Hematopoietic multipotent progenitor cell (in vitro differentiated cells): ENCODE measurements at places on chromosomes 7 and 10.

DNA sequence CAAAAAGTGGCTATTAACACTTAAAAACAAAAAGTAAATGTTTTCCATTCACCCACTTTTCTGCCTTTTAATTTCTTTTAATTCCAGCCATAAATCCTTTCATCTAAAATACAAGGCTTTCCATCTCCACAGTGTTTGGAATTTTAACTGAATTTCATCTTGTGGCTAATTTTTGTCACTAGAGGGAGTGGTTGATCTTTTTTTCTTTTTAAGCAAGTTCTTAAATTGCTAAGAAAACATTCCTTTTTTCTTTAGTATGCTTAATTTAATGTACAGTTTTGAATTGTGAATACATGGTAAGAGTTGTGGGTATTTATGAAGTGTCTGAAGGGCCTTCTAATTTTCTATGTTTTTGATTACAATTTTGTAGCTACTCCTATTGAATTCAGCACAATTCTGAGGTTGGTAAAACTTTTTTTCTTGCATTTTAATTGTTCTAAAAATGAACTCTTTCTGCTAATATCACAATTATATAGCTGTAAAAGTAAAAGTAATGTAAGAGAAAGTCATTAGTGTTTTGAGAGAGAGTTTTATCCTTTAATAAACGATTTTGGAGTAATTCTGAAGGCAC is 54.9 kb upstream of the ANK3 start:
- peak; percentile 53 for DNase-seq

- no peak for DNase-seq
Observed at GRCh38 chr7:150957133-150958020, 20.7 kb downstream of the KCNH2 start.

GRCh38 chr10:124271676-124272075 is 147.0 kb downstream of the OAT start:
- no peak for DNase-seq

DNA sequence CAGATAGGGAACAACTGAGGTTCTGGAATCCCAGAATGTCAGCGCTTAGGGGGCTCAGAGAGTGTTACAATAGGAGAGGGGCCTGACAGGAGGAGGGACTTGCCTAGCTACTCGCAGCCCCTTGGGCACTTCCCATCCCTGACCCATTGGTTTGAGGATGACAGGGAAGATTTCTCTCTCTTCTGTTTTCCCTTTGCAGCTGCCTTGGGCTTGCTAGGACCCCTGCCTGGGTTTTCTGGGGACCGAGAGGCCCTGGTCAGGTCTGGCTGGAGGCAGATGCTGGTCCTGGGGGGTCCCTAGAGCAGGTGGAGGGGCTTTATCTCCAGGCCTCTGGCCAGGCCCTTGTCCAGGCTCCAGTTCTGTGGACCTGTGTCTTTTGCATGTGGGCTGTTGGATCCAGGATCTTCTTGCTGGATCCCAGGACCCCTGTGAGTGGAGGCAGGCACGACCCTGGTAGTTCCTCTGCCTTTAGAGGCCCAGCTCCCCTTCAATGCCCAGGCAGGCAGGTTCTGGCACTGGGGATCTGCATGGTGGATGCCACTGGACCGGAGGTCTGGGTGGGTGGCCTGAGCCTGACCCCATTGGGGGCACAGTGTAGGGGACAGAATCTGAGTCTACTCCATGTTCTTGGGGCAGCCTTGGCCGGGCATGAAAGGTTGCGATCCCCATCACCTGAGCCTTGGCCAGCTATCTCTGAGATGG is 26.9 kb downstream of the RAMP3 start:
- DNase-seq: no peak

- DNase-seq: peak; percentile 18
Observed at GRCh38 chr10:10138685-10139084, 879.0 kb upstream of the CELF2 start.

GRCh38 chr7:74032624-74033371 is 4.8 kb downstream of the ELN start:
- DNase-seq: no peak

GRCh38 chr10:58693919-58694318 is 181.2 kb downstream of the BICC1 start:
- DNase-seq: no peak

DNA sequence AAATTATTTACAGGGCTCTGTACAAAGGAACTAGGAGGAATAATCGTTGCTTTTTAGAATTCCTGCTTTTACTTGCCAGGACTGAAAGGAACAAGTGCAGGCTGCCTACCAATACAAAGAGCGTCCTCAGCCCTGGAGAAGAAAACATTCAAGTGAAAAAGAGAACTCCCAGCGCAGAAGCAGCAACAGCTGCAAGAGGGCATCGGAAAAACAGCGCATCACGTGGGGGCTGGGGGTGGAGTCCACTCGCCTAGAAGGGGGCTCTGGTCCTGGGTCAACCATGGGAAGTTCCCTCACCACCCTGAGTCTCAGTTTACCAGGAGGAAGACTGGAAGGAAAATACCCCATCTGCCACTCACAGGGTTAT is 385 bp upstream of the C10orf90 start:
- no peak for DNase-seq

DNA sequence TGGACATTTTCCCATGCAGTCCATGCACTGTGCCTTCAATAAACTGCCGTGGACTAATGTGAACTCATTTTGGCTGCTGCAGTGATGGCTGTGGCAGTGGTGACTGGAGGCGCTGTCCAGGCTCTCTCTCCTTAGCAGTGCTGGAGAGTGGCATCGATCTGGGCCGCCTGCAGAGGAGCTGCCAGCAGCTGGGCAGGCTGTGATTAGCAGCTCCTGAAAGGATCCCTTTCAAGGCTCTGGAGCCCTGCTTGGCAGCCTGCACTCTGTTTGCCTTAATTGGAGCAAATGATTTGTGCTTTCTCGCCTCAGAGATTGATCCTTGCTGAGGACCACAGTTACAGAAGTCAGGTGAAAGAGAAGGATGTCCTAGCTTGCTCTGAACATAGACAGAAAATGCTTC is 130.1 kb upstream of the VWC2 start:
- DNase-seq: no peak

DNA sequence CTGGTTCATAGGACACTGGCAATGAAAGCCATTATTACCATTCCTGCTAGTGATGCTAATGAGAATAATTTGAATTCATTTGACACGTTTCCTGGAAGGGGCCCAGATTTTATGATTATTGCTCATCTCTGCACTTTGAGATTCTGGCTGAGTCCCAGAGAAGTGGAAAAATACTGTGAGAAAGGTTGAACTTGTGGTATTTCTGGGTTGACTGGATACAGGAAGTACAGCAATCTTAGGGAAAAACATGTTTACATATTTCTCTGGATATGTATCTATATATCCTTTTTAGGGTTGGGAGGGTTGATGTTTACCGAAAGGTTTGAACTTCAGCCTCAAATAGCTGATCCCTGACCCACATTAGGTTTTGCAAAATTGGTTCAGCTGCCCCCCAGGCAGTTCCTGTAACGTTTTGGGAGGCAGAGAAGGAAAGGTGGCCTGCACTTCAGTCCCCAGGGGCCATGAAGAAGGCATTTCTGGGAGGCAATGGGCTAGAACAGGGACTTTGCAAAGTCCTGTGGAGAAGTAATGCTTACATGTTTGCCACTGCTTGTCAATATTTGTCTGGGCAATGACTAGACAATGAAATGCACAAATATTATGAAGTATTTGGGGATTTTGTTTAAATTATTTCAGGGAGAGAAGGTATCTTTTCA is 253.7 kb upstream of the PITRM1 start:
- DNase-seq: no peak

- no peak for DNase-seq
Observed at GRCh38 chr7:106248600-106248999, 36.2 kb downstream of the NAMPT start.

GRCh38 chr10:116774728-116775151 is 32.4 kb upstream of the HSPA12A start:
- no peak for DNase-seq

DNA sequence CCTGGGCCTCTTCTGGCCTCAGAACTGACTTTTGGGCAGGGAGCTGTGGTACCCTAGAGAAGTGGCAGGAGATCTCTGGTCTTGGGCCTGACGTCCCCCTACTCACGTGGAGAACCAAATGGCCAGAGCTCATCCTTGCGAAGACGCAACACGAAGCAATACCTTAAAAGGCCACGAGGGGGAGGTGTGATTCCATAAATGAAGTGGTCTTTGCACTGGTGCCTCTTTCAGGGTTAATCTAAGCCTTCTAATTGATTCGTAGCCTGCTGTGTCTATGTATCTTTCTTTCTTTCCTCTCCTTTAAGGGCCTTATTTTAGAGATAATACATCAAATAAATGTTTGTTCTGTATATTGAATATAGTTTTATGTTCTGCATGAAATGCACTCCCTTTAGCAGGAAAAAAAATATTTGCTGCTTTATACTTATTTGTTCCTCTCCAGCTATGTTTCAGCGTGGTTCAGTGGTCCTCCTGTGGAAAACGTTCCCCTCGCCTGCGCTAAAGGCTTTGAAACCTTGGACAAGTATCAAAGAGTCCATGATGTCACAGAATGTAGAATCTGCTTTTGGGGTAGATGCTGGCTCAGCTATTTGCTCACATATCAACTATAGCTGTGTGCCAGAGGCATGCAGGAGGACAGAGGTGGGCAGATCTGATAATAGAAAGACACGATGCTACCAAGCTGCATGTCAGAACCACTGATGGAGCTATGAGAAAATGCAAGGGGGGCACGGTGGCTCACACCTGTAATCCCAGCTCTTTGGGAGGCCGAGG is 41.0 kb downstream of the STRA8 start:
- DNase-seq: peak; percentile 34

DNA sequence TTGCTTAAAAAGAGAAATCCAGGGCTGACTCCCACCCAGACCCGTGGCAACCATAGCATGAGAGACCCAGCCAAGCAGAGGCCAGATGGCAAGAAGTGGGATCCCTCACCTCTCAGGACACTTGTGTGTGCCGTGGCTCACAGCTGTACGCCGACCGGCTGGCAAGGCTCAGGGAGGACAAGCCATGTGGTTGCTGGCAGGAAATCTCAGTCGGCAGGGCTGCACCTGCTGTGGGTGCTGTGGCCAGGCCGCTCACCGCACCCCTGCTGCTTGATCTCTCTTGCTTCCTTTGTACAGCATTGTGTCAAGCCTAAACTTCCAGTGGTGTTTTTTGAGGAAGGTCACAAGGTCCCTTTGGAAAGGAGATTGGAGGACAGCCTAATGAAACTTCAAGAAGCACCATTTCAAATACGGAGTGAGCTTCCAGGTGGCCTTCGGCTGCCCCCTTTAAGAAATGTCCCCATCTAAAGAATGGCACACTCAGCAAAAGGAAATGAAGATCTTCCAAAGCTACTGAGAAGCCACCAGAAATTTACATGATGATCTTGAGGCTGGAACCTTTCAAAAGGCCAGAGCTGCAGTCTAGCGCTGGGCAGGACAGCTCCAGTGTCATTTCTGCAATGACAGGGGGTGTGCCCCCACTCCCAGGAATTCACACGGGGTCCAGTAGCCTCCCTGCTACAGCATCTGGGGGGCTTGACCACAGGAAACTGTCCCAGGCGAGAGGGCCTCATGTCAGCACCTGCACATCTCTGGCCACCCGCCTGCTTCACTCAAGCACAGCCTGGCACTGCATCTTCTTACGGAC is 409.0 kb upstream of the MGMT start:
- peak; percentile 93 for DNase-seq

- no peak for DNase-seq
Observed at GRCh38 chr10:18159557-18159956, 19.3 kb downstream of the CACNB2 start.

- DNase-seq: no peak
Observed at GRCh38 chr7:86207740-86208139, 436.0 kb upstream of the GRM3 start.

DNA sequence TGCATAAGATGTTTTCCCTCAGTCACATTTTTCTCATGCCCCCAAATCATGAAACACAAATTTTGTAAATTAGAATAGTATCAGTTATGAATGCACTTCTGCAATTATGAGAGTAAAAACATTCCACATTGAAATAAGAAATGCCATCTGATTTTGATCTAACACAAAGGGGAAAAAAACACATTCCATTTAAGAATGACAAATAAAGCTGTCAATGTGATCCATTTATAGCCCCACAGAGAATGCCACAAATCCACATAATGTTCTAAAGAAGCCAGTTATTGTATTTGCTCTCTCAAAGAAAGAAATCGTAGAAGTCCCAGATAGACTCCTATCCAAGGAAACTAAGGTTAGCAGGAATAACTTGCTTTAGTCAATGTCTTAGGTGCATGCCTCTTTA is 48.7 kb upstream of the RHOBTB1 start:
- DNase-seq: no peak

GRCh38 chr10:125000366-125001312 is 58.7 kb downstream of the ZRANB1 start:
- DNase-seq: no peak

- DNase-seq: peak; percentile 85
Observed at GRCh38 chr10:52740913-52741675, 31.5 kb downstream of the MBL2 start.

- DNase-seq: no peak
Observed at GRCh38 chr7:50226669-50227068, 77.8 kb upstream of the IKZF1 start.

DNA sequence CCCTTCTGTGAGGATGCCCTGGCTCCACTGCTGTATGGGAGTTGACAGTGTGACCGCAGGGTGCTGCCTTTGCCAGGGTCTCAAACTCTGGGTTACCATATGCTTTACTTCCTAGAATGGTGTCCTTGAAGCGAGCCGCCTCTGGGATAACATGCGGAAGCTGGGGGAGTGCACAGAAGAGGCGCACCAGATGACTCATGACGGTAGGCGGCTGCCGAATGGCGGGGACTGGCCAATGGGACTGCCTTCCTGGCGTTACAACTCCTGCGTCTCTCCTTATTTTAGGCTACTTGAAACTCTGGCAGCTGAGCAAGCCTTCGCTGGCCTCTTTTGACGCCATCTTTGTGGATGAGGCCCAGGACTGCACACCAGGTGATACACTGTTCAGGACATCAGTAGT is 27.3 kb downstream of the FBH1 start:
- no peak for DNase-seq

GRCh38 chr7:99562114-99562784 is 3.8 kb downstream of the ZNF655 start:
- no peak for DNase-seq

DNA sequence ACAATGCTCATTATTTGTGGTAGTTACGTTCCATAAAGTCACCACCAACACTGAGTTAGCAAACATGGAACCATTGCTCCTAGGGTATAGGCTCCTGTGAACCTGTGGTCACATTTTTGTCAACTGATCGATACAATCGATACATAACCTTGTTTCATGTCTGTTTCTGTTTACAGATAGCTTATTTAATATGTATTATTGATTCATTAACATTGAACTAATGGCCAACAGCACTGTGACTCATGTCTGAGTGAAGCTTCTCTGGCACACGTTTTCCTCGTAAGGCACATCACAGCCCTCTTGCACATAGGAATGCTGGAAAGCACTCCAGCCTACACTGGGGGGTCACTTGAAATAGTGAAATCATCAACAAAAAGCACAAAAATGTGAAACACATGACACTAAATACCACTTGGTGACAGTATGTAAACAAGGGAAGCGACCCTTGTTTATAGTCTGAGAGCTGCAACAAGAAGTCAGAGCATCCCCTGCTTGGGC is 27.0 kb downstream of the GHRHR start:
- DNase-seq: no peak

- no peak for DNase-seq
Observed at GRCh38 chr7:158317238-158318205, 270.1 kb downstream of the PTPRN2 start.
